ENCODE measurements at places on chromosomes 2 and 18.

DNA sequence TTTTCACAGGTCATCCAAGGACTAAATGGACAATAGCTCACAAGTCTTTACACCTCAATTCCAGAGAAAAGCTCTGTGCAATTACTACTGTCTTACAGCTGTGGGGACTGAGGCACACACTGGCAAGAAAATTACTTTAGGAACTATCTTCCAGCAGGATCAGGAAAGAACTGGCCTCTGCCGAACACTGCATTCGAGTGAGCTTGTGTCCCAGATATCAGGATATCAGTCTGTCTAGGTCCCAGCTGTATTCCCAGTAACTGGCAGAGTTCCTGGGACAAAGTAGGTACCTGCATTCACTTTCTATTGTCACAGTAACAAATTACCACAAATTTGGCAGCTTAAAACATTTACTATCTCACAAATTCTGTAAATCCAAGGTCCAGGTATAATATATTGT, 183.7 kb downstream of the IRS1 start:
- DNase-seq, result no peak

DNA sequence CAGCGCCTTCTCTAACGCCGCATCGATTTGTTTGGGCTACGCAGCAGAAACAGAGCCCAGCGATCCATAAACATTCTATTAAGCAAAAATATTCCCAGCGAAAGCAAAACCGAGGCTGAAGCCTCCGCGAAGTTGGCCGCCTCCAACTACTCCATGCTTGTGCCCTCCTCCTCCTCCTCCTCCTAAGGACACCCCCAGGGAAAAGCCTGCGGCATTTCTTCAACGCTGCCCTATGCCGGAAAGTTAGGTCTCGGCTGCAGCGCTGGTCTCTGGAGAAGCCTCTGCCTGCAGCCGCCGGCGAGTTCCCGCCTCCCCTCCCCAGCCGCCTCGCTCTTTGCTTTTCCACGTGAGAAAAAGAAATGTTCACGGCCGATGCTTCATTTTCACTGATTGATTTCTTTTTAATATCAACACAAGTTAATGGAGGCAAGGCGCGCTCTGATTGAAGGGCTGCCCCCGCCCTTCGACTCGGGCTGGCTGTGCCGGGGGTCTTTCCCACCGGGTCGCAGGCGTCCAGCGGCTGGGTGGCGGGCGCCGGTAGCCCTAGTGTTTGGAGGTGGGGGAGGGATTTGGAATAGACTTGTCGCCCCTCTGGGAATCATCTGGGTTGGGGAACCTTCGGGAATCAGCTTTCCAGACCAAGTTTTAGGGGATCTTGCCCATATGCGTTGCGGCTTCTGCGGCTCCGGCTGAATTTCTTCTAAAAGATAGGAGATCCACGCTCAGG, 3.9 kb downstream of the NRP2 start:
- no peak for DNase-seq

DNA sequence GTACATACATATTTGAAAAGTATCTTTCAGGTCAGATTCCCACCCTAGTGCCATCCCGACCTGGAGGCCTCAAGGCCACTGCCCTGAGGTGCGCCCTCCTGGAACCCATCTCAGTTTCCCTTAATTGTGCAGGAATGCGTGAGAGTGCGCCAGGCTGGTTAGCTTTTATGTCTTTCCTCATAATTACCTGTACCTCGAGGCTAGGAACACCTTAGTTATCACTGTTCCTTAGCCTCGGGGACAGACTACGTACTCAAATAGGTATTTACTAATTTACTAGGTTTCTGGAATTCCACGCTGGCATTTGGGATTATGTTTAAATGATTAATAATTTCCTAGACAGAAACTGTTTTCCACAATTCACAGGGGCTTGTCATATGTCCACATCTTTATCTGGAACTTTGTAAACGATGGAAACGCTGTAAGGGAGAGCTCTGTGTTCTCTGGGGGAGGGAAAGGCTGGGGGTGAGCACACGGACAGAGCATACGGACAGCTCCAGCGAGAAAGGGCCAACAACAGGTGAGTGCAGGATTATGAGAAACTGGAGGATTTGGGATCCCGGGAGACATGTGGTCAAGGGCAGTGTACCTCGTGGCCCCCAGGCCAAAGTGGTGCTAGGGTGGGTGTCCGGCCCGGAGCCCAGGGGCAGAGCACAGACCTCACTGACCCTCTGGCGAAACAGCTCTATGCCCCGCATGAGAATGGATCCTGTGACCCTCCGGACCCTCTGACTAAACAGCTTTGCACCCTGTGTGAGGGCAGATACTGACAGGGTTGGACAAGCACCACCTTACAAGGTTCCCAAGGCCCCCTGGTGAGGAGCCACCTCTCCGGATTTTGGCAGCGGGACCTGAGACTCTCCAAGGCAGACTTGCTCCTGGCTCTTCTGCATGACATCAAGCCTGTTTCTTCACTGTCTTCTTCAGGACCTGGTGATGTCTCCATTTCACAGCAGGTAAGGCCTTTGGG, 102.0 kb upstream of the PXDN start:
- DNase-seq, result no peak

DNA sequence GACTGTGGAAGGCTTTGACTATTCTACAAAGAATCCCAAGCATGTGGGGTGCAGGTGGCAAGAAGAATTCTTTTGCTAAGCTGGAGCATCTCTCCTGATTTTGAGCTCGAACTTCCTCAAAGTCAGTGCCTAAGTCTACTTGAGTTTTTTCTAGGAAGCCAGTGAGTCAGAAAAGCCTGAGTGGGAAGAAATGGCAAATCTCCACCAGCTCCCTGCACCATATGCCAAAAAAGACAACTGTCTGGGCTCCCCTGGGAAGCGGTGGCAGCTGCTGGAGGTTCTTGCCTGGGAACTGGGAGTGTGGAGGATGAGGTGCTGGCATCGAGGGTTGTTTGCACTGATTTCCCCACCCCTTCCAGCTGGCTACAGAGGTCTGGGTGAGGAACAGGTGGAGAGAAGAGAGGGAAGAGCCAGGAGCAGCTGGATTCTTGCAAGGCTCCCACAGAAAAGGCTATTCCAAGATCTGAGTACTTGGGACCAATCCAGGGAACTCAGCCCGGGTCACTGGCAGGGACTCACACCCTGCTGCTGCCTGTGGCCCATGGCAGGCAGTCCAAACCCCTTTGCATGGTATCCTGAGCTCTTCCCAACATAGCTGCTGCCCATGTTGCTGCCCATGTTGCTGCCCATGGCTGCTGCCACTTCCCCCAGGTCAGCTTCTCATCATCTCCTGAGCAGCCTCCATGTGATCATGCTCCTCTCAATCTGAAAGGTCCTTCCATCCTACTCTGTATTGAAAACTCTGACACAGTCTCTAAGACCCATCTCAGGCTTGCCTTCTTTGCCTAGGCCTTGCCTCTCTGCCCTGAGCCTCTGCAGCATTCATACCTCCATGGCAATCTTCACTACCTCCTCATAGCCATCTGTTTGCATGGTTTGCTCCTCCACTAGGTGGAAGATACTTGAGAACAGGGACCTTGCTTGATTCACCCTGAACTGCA, 128.3 kb upstream of the SPATS2L start:
- no peak for DNase-seq

DNA sequence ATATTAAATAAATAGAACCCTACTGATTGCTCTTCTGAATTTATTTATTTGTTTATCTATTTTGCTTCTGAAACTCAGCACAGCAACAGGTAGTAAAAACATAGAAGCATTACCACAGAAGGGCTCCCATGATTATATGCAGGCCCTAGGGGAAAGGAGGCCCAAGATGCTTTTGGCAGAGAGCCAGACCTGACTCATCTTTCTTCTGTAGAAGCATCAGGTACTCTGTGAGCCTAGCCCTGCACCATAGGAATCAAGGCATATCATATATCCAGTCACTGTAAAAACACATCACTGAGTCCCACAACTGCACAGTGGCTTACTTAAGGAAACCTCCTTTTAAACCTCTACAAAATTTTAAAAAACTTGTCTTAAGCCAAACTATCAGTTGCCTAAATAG, 1.8 kb downstream of the SCN9A start:
- no peak for DNase-seq

DNA sequence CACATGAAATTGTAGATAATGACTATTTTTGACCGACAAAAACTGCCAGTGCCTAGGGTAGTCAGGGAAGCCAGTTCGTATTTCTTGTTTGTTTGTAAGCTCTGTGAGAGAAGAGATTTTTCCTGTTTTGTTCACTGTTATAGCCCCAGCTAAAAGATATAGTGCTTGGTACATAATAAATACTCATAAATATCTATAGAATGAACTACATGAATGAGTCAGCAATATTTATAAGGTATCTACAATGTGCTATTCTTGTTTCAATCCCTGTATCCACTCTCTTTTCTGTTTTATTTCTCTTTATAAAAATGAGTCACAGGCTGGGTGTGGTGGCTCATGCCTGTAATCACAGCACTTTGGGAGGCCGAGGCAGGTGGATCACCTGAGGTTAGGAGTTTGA, 275.6 kb upstream of the FANCL start:
- DNase-seq, result no peak

DNA sequence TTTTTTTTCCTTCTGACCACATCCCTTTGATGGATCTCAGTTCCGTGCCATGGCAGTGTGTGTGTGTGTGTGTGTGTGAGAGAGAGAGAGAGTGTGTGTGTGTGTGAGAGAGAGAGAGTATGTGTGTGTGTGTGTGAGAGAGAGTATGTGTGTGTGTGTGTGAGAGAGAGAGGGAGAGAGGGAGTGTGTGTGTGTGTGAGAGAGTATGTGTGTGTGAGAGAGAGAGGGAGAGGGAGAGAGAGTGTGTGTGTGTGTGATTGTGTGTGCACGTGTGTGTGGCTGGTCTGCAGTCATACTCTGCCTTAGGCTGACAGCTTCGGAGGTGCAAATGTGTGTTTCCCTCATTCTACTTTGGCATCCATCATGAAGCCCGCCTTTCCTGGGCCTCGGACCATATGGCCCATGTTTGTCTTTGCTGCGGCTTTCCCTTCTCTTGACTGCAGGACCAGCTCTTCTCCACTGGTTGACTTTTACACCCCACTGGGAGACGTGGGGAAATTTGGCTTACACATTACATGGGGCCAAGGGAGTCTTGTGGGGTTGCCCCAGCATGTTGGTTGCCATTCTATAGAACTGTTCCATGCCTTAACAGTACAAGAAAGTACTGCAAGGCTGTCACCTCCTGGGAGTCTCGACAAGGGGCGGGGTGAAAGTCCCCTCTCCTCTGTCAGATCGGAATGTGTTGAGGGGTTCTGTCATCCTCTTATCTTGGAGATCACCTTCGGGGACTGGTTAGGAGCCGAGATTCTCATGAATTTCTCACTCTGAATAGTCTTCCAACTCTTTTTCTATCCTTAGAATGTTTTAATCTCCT, 21.6 kb downstream of the TSN start:
- DNase-seq, result no peak

GRCh38 chr18:77207540-77207939, 42.1 kb upstream of the GALR1 start:
- peak; percentile 57 for DNase-seq

- DNase-seq, result no peak
Measured at GRCh38 chr2:97706708-97707345, 6.5 kb upstream of the ZAP70 start.

DNA sequence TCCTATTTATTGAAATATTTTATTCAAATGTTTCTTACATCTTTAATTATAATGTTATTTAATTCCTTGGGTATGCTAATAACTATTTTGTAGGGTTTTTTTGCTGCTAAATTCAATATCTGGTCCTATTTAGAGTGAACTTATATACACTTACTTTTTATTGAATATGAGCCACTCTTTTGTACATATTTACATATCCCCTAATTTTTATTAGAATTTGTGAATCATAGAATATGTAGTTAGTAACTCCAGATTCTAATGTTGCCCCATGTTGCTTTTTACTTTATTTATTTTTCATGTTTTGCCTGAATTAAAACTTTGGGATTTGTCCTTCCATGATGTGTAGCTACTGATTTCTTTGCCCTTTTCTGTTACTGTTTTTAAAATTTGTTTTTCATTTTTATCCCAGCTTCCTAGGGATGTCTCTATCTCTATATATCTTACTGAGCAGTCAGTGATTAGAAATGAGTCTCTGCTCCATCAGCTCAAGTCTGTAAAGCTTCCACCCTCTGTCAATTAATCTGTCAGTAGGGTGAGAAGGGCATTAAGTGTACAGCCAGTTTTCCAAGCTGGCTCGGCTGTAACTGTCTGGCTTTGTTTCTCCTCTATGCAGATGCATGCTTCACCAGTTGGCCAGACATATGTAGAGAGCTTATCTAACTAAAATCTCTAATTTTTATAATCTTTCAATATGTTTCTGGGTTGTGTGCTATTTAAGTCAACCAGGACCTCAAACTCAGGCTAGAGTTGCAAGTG, 256.9 kb downstream of the CDH19 start:
- no peak for DNase-seq

DNA sequence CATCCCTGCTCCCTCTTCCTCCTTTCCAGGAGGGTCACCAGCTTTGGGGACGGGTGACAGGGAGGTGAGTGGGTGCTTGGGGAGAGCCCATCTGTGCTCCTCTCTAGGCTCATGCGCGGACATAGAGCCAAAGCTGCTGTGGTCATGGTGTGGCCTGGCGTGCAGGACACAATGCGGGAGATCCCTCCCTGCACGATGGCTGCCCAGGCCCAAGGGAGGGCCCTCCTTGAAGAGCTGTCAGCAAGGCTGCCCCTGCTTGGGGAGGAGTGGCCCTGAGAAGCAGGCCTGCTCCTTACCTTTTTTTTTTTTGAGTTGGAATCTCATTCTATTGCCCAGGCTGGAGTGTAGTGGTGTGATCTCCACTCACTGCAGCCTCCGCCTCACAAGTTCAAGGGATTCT, 111.4 kb downstream of the DYSF start:
- no peak for DNase-seq

GRCh38 chr18:45670281-45670962, 53.6 kb upstream of the SLC14A1 start:
- peak; percentile 98 for DNase-seq

- DNase-seq, result no peak
Measured at GRCh38 chr2:51290725-51291124, 258.8 kb upstream of the NRXN1 start.

DNA sequence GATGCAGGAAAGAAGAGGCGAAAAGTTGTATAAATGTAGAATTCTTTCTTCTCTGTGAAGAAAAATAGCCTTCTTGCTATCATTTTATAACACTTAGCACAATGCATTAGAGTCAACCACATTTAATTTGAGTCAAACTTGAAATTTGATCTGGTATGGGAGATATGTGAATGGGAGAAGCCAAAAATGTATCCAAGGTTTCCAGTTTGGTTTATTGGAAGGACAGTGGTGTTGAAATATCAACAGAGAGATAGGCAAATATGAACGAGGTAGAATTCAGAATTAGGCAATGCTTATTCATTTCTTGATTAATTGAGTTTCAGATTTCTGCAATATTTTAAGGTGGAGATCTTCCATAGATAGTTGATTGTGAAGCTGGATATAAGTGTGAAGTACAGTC, 991.9 kb upstream of the CHAC2 start:
- no peak for DNase-seq

DNA sequence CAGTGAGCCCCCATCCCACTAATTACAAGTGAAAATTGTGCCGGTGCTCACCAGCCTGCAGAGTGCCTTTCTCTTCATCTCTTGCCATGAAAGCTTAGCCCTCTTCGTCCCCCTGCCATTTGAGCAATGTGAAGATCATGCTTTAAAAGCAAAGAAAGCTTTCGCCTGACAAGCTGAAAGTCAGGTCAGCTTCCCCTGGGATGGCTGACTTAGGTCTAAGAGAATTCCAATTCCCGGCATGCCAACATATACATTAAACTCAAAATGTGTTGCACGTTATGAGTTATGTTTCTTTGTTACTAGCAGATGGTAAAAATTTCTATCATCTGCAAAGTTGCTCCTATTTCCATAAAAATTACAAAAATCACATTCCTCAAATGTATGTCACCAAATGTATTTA, 129.8 kb downstream of the AFF3 start:
- no peak for DNase-seq
